ENCODE measurements at places on chromosomes 5 and 9.

- DNase-seq, result no peak
Measured at GRCh38 chr9:69136779-69137178, 37.3 kb upstream of the TJP2 start.

- no peak for DNase-seq
Measured at GRCh38 chr9:5502553-5502952, 7.8 kb upstream of the PDCD1LG2 start.

GRCh38 chr5:2030131-2030530 lies 147.4 kb upstream of the IRX4 start:
- no peak for DNase-seq

DNA sequence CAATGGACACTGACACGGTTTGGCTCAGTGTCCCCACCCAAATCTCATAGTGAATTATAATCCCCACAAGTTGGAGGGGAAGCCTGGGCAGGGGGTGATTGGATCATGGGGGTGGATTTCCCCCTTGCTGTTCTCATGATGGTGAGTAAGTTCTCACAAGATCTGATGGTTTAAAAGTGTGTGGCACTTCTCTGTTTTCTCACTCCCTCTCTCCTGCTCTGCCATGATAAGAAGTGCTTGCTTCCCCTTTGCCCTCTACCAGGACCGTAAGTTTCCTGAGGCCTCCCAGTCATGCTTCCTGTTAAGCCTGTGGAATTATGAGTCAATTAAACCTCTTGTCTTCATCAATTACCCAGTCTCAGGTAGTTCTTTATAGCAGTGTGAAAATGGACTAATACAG lies 115.8 kb upstream of the KIF2A start:
- DNase-seq, result no peak

Data from stimulated activated CD8-positive, alpha-beta memory T cell treated with anti-CD3 and anti-CD28 coated beads, Interleukin-15, amount 100 ng/mL, for 24 hours (primary cell).